ENCODE measurements at places on chromosomes 16 and 17.
A peak's percentile ranks its signal among the peaks of the same experiment; 100 is the strongest.

- no peak for DNase-seq
Measured at GRCh38 chr17:78771758-78772382, 10.2 kb downstream of the CYTH1 start.

DNA sequence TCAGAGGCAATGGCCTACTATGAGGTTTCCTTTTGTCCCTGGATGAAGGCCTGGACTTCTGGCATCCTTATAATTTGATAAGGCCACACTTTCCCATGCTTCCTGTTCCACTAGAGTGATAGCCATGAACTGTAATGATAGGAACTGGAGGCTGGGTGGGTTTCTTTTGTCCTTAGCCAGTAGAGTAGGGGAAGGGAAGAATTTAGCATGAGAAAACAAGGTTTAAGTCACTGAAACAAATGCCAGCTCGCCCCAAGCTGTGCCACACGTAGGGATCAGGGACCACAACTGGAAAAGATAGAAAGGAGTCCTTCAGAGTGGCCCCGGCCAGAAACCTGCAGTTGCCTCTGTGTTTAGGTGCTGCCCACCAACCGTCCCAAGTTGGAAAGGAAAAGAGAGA lies 80.9 kb upstream of the C17orf78 start:
- no peak for DNase-seq

DNA sequence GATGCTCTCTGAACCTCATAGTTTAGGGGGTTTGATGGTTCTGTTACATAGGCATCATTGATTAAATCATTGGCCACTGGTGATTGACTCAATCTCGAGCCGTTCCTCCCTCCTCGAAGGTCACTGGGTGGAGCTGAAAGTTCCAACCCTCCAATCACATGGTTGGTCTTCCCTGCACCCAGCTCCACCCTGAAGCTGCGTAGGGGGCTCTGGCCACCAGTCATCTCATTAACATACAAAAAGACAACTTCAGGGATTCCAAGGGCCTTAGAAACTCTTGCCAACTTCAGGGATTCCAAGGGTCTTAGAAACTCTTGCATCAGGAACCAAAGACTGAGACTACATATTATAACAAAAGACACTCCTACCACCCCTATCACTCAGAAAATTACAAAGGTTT lies 306.5 kb upstream of the TNRC6C start:
- DNase-seq, result no peak

DNA sequence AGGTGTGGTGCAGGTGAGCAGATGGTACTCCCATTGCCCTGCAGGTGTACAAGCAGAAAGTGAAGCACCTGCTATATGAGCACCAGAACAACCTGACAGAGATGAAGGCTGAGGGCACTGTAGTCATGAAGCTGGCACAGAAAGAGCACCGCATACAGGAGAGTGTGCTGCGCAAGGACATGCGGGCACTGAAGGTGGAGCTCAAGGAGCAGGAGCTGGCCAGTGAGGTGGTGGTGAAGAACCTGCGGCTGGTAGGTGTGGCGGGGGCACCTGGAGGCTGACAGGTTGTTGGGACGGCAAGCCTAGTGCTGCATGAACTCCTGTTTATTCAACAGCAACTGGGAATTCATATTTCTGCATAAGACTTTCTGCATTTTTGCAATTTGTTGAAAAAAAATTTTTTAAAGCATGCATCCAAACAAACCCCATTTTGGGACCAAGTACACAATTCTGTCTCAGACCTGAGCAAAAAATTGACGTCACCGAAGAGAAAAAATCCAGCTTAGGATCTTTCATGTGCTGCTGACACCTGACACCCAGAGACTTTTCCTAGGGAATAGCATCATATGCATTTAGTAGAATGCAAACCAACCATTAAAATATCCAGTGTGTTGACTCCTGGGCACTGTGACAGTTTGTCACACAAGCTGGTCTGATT lies 13.5 kb upstream of the DBNDD1 start:
- DNase-seq, result no peak

GRCh38 chr16:17446661-17447060 lies 24.1 kb downstream of the XYLT1 start:
- DNase-seq, result no peak

GRCh38 chr17:71846561-71847110 lies 274.2 kb upstream of the SOX9 start:
- DNase-seq, result no peak

- DNase-seq, result no peak
Measured at GRCh38 chr16:25434064-25434463, 176.4 kb upstream of the ZKSCAN2 start.

DNA sequence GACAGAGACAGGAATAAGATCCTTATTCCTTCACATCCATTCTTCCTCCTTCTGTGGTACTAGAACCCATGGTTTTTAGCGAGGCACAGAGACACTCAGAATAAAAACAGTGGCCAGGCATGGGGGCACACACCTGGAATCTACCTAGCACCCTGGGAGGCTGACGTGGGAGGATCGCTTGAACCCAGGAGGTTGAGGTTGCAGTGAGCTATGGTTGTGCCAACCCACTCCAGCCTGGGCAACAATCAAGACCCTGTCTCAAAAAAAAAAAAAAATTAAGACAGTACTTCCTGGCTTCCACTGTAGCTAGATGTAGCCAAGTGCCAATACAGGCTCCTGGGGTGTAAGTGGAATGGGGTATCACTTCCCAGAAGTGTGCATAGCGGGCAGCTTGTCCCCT lies 7.4 kb upstream of the SPNS1 start:
- no peak for DNase-seq

DNA sequence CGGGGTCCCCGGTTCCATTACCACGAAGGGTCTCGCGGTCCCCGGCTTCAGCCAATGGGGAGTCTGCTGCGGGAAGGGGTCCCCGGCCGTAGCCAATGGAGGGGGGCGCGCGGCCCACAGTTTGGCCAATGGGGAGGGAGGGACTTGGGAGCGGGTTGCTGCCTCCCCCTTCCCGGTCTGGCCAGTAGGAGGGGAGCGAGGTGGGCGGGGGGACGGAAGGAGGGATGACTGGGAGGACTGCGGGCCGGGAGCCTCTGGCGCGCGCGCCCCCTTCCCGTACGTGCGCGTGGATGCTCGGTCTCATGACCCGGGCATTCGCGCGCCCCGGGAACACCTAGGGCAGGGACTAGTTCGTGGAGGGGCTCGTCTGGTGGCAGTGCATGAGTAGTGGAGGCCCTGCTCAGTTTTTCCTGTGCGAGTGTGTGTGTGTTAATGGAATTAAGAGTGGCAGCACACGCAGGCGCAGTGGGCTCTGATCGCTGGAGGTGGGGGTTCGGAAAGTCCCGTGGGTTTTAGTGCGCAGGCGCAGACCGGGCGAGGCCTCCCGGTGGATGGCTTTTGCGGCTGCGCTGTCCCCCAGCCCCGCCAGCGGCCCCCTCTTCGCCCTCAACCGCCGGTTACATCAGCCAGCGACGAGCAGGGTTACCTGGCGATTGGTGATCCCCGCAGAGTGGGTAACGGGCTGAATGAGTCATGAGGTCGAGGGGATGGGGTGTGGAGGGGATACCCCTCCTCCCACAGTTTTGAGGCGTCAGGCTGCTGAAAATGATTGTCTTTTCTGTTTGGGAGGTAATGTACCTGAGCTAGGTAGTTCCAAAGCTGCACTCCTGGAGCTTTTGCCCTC lies 1.3 kb downstream of the ATXN2L start:
- peak; percentile 95 for DNase-seq

GRCh38 chr17:9854255-9854654 lies 28.5 kb downstream of the GLP2R start:
- DNase-seq, result no peak

GRCh38 chr17:65472666-65473309 lies 88.7 kb downstream of the AXIN2 start:
- no peak for DNase-seq

DNA sequence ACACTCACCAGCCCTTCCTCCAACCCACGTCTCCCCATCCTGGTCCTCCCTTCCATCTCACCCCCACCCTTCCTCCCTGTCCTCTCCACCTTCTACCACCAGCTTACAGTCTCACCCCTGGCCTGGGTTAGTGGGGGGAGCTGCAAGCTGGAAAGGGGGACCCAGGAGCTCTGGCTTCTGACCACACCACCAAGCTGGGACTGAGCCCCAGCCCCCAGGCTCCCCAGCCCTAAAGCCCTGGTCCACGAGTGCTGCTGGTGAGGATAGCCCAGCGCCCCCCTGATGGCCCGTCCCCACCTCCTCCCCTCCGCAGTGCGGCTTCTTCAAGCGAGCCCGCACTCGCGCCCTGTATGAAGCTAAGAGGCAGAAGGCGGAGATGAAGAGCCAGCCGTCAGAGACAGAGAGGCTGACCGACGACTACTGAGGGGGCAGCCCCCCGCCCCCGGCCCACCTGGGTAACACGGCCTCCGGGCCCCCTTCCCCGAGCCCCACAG lies 7.2 kb upstream of the PDK2 start:
- DNase-seq, result no peak
